ENCODE measurements at places on chromosomes 1 and 21. TPM values are rescaled to one million over a fixed set of nuclear protein-coding genes. Genes with fewer than 3 reads are reported as not detected.

GRCh38 chr21:46057111-46057709, 40.7 kb upstream of the COL6A2 start:
- peak; percentile 2 for DNase-seq

The SLAMF9 gene
- not detected for total RNA-seq

- DNase-seq = no peak
Observed at GRCh38 chr1:48753293-48753692, 23.4 kb downstream of the BEND5 start.

The MARK1 gene
- 1.4 TPM for total RNA-seq

The GRHL3 gene
- total RNA-seq = not detected

- no peak for DNase-seq
Observed at GRCh38 chr1:182955596-182956588, 2.9 kb upstream of the SHCBP1L start.

- no peak for DNase-seq
Observed at GRCh38 chr1:81679942-81680341, 120.8 kb upstream of the ADGRL2 start.

The ITGB2 gene
- 51.1 TPM for total RNA-seq

DNA sequence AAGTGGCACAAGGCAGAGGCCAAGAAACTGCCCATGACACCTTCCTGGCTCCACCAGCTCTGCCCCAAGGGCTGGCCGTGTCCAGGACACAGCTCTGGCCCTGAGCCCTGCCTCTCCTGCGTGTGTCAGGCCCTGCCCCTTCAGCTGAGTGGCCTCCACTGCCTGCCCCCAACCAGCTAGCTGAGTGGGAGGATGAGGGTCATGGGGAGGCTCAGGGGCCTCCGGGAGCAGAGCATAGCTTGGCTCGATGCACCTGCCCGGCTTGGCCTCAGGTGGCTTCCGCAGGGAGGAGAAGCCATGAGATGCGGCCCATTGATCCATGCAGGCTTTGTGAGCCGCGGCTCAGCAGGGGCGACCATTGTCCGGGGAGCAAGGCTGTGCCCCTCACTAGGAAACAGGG, 108.7 kb upstream of the TTC34 start:
- no peak for DNase-seq

DNA sequence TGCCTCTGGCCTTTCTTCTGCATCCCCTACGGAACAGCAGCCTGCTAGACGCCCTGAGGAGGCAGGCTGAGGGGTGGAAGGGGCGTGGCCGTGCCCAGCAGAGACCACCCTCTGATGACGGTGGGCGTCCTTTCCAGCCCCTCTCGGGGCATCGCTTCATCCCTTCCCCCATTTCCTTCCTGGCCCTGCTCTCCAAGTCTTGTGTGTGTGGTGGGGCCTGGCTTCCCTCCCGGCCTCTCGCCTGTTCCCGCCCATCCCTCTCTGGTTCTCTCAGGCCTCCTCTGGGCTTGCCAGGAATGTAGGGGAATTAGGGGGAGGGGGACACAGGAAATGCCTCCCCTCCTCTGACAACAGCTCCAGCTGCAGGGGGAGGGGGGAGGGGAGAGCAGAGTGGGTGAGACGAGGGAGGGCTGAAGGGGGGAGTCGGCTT, 51.1 kb downstream of the SKI start:
- DNase-seq = no peak

- DNase-seq = no peak
Observed at GRCh38 chr1:19325368-19325957, 13.3 kb downstream of the SLC66A1 start.

The CDA gene
- 33.9 TPM for total RNA-seq

- DNase-seq = no peak
Observed at GRCh38 chr1:17287130-17287776, 20.7 kb upstream of the PADI4 start.

DNA sequence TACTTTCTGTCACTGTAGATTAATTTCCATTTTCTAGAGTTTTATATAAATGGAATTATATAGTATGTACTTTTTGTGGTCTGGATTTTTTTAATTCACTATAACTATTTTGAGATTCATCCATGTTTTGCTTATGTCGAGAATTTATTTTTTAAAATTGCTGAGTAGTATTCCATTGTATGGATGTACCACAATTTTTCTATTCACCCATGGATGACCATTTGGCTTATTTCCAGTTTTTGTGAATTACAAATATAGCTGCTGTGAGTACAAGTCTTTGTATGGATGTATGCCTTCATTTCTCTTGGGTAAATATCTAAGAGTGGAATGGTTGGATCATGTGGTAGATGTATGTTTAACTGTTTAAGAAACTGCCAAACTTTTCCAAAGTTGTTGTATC, 3.7 kb upstream of the THEM4 start:
- no peak for DNase-seq

- DNase-seq = no peak
Observed at GRCh38 chr21:31366825-31367224, 22.8 kb upstream of the TIAM1 start.
